ENCODE measurements at places on chromosomes 5 and 9. TPM values are rescaled to one million over a fixed set of nuclear protein-coding genes. Genes with fewer than 3 reads are reported as not detected.

Gene SEMA5A
- total RNA-seq = 57.0 TPM

Gene FRMD3
- 2.0 TPM for total RNA-seq

Gene WDR38
- total RNA-seq = not detected

Gene LHX3
- not detected for total RNA-seq

Gene HAVCR1
- not detected for total RNA-seq

Gene SPINK6
- total RNA-seq = not detected

Measured in fibroblast of the aortic adventitia (primary cell).